Activated CD4-positive, alpha-beta memory T cell treated with anti-CD3 and anti-CD28 coated beads, Interleukin-2, amount 10 ng/mL, durations not matched to agents 7 days and 5 days (primary cell): ENCODE measurements at places on chromosomes 11 and 22. TPM values are rescaled to one million over a fixed set of nuclear protein-coding genes. Genes with fewer than 3 reads are reported as not detected.
A peak's percentile ranks its signal among the peaks of the same experiment; 100 is the strongest.

- peak overlapping the region; percentile 35 for H3K4me3 ChIP-seq
- H3K4me1 ChIP-seq: peaks cover 32% of the 10 kb centered on the region
- peaks cover 3% of the 10 kb centered on the region for H3K36me3 ChIP-seq
- no peak overlapping the region for H3K27ac ChIP-seq
- peak; percentile 80 for DNase-seq
These were observed 1.1 kb downstream of the CDC42EP1 start for GRCh38 chr22:37561212-37562048.

- no peak overlapping the region for H3K27ac ChIP-seq
- H3K4me1 ChIP-seq: peaks cover 25% of the 10 kb centered on the region
- peaks cover 70% of the 10 kb centered on the region for H3K36me3 ChIP-seq
- H3K4me3 ChIP-seq: no peak overlapping the region
- DNase-seq: no peak
These were observed 13.1 kb downstream of the TAF1D start for GRCh38 chr11:93727985-93728791.

DNA sequence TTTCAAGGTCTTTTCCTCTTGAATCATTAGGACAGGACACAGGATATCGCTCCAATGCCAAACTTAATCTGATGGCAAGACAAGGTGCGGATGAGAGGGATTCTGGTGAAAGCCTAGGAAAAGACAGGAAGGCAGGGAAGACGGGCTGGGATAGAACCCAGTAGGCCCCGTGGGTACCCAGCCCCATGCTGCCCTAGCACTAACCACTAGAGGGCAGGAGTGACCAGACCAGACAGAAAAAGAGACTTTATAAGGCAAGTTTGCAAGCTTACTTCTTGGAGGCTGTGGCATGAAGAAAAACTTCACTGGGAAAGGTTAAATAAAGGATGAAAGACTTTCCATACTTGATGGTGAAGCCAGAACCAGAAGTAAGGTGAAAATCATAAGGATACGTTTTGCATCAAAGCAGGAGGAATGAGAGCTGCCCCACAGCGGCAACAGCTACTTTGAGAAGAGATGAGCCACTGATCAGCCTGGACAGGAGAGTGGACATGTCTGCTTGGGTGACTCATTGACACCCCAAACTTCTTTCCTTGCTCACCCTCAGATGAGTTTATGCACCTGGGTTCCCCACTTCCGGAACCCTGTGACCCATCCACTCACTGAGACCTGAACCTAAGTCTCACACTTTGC, 39.8 kb downstream of the SYN3 start:
- DNase-seq: peak; percentile 35
- no peaks in the 10 kb centered on the region for H3K27me3 ChIP-seq
- no peaks in the 10 kb centered on the region for H3K36me3 ChIP-seq
- H3K27ac ChIP-seq: no peak overlapping the region
- no peak overlapping the region for H3K4me3 ChIP-seq

- H3K4me3 ChIP-seq: no peak overlapping the region
- no peaks in the 10 kb centered on the region for H3K4me1 ChIP-seq
- H3K27me3 ChIP-seq: peaks cover 17% of the 10 kb centered on the region
- no peaks in the 10 kb centered on the region for H3K36me3 ChIP-seq
- H3K27ac ChIP-seq: no peak overlapping the region
These were observed 64.7 kb upstream of the LMO2 start for GRCh38 chr11:33956611-33957010.

DNA sequence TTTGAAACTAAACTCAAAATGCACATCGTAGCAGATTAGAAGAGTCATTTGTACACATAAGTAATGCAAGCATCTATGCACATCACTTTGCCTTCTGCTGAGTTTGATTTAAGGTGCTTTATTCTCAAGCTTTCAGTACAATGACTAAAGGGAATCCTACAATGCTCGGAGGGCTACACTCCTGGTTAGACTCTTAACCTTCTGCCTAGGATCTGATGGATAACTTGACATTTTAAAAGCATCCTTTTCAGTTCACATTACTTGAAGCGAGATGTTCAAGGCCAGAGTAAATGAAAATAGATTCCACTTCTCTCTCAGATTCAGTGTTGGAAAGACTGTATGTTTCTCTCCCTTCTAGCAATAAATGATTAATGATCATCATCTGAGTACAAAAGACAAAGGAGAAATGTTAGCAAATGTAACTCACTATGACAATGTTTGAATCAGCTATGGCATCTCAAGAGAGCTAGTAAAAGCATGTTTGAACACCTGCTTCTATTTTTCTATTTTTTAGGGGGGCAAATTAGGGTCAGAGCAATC, 259.2 kb upstream of the ANO3 start:
- H3K27ac ChIP-seq: no peak overlapping the region
- no peaks in the 10 kb centered on the region for H3K27me3 ChIP-seq

GRCh38 chr22:45571089-45571488, 68.4 kb downstream of the FBLN1 start:
- no peak overlapping the region for H3K27ac ChIP-seq
- H3K27me3 ChIP-seq: peaks cover 16% of the 10 kb centered on the region
- no peak for DNase-seq
- H3K4me1 ChIP-seq: no peaks in the 10 kb centered on the region
- no peak overlapping the region for H3K4me3 ChIP-seq

- H3K4me3 ChIP-seq: no peak overlapping the region
- no peaks in the 10 kb centered on the region for H3K4me1 ChIP-seq
- DNase-seq: no peak
- no peaks in the 10 kb centered on the region for H3K36me3 ChIP-seq
- peaks cover 4% of the 10 kb centered on the region for H3K27me3 ChIP-seq
These were observed 31.3 kb upstream of the LRRC55 start for GRCh38 chr11:57150454-57150917.

- no peaks in the 10 kb centered on the region for H3K36me3 ChIP-seq
- no peaks in the 10 kb centered on the region for H3K4me1 ChIP-seq
- no peak overlapping the region for H3K4me3 ChIP-seq
- DNase-seq: no peak
These were observed 453.4 kb downstream of the NTM start for GRCh38 chr11:131823772-131824171.

GRCh38 chr11:113998574-113998973, 23.7 kb downstream of the HTR3A start:
- H3K36me3 ChIP-seq: no peaks in the 10 kb centered on the region
- H3K4me3 ChIP-seq: no peak overlapping the region
- DNase-seq: no peak
- no peaks in the 10 kb centered on the region for H3K4me1 ChIP-seq

DNA sequence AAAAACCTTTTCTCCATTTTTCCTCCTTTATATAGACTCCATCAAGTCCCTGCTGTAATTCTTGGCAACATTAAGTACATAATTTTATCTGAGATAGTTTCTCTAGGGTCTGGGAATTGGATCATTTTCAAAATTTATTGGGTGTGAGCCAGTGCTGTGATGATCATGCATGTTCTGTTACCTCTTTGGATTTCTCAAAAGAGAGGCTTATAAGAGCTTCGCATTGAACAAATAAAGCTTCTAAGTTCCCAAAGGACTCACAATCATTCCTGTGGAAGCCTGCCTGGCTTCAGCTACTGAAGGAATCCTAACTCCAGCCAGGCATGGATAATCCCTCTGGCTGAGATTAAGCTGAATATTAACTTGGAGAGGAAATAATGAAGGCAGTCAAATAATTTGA, 208.5 kb downstream of the RAB38 start:
- H3K27me3 ChIP-seq: no peaks in the 10 kb centered on the region
- H3K4me1 ChIP-seq: no peaks in the 10 kb centered on the region
- H3K36me3 ChIP-seq: no peaks in the 10 kb centered on the region
- no peak for DNase-seq
- H3K27ac ChIP-seq: no peak overlapping the region

- no peak for DNase-seq
- H3K4me3 ChIP-seq: no peak overlapping the region
- peaks cover 65% of the 10 kb centered on the region for H3K4me1 ChIP-seq
- H3K27me3 ChIP-seq: no peaks in the 10 kb centered on the region
- no peak overlapping the region for H3K27ac ChIP-seq
These were observed 5.3 kb downstream of the HNRNPUL2 start for GRCh38 chr11:62721994-62722393.

GRCh38 chr22:45529971-45530575, 27.4 kb downstream of the FBLN1 start:
- no peaks in the 10 kb centered on the region for H3K4me1 ChIP-seq
- H3K4me3 ChIP-seq: no peak overlapping the region
- no peak overlapping the region for H3K27ac ChIP-seq

DNA sequence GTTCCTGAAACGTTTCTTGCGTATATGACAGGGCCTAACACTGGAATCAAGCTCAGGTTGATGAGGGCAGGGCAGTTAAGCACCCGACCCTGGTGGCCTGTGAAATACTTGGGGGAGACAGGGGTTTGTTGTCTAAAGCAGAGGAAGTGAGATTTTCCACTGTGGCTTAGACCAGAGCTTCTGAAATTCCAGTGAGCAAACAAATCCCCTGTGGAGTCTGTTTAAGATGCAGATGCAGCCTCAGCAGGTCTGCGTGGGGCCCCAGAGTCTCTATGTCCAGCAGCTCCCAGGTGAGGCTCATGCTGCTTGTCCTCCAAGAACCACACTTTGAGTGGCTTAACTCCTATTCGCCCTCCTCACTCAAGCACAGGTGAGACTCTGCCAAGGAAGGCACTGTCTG, 39.1 kb upstream of the PRAME start:
- H3K4me3 ChIP-seq: no peak overlapping the region
- no peak for DNase-seq
- peaks cover 8% of the 10 kb centered on the region for H3K27me3 ChIP-seq
- H3K27ac ChIP-seq: no peak overlapping the region
- H3K36me3 ChIP-seq: no peaks in the 10 kb centered on the region
- H3K4me1 ChIP-seq: peaks cover 1% of the 10 kb centered on the region

GRCh38 chr11:9722893-9723292, 59.0 kb downstream of the SWAP70 start:
- H3K27me3 ChIP-seq: no peaks in the 10 kb centered on the region
- no peak overlapping the region for H3K4me3 ChIP-seq
- H3K4me1 ChIP-seq: peaks cover 12% of the 10 kb centered on the region
- H3K27ac ChIP-seq: no peak overlapping the region

GRCh38 chr22:29215012-29215860, 9.5 kb downstream of the EMID1 start:
- no peaks in the 10 kb centered on the region for H3K36me3 ChIP-seq
- DNase-seq: no peak
- H3K27me3 ChIP-seq: peaks cover 5% of the 10 kb centered on the region
- no peaks in the 10 kb centered on the region for H3K4me1 ChIP-seq

DNA sequence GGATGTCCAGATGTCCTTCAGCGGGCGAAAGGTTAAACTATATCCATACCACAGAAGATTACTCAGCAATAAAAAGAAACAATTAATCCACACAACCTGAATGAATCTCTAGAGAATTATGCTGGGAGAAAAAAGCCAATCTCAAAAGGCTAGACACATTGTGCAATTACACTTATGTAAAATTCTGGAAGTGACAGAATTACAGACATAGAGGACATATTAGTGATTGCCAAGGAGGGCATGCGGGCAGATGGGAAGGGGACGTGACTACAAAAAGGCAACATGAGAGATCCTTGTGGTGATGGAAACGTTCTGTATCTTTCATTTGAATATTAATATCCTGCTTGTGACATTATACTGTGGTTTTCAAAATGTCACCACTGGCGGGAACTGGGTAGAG, 103.5 kb upstream of the BMAL1 start:
- H3K4me1 ChIP-seq: no peaks in the 10 kb centered on the region
- H3K4me3 ChIP-seq: no peak overlapping the region
- H3K36me3 ChIP-seq: no peaks in the 10 kb centered on the region
- no peak overlapping the region for H3K27ac ChIP-seq

GRCh38 chr11:30741039-30741550, 154.9 kb upstream of the MPPED2 start:
- H3K36me3 ChIP-seq: no peaks in the 10 kb centered on the region
- DNase-seq: no peak
- no peaks in the 10 kb centered on the region for H3K4me1 ChIP-seq
- no peaks in the 10 kb centered on the region for H3K27me3 ChIP-seq

GRCh38 chr22:49872347-49872746, 18.7 kb downstream of the ZBED4 start:
- H3K4me1 ChIP-seq: peaks cover 43% of the 10 kb centered on the region
- no peaks in the 10 kb centered on the region for H3K27me3 ChIP-seq
- H3K4me3 ChIP-seq: no peak overlapping the region

- no peak for DNase-seq
- H3K4me1 ChIP-seq: peaks cover 77% of the 10 kb centered on the region
- peak overlapping the region; percentile 74 for H3K27ac ChIP-seq
- peak overlapping the region; percentile 21 for H3K4me3 ChIP-seq
- no peaks in the 10 kb centered on the region for H3K27me3 ChIP-seq
- peaks cover 78% of the 10 kb centered on the region for H3K36me3 ChIP-seq
These were observed 3.7 kb downstream of the TMEM123 start for GRCh38 chr11:102448869-102449224.

DNA sequence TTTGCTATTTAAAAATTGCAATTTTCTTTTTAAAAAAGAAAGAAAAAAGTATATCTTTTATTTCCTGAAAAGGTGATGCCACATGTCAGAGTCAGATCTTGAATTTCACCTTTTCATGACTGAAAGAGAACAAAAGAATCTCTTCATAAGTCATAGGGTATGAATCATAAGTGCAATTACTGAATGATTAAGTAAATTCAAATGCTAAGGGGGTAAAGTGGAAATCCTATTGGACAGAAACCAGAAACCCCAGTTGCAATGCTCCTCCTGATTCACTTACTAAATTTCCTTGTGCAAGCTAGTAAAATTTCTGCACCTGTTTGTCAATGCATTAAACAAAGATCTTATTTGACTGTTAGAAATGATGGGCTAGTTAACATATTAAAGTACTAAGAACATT, 8.2 kb upstream of the PRRG4 start:
- H3K27me3 ChIP-seq: peaks cover 4% of the 10 kb centered on the region
- H3K4me1 ChIP-seq: peaks cover 14% of the 10 kb centered on the region
- DNase-seq: no peak
- no peaks in the 10 kb centered on the region for H3K36me3 ChIP-seq
- H3K4me3 ChIP-seq: no peak overlapping the region

GRCh38 chr22:48584170-48584569, 1243.5 kb downstream of the BRD1 start:
- H3K4me1 ChIP-seq: no peaks in the 10 kb centered on the region
- no peak overlapping the region for H3K4me3 ChIP-seq
- H3K27me3 ChIP-seq: no peaks in the 10 kb centered on the region
- DNase-seq: no peak

Gene MRGPRF
- total RNA-seq: not detected

Gene BMAL1
- 41.0 TPM for total RNA-seq

Gene MYEOV
- total RNA-seq: not detected

Gene MMP1
- total RNA-seq: not detected

Gene CRYBA4
- total RNA-seq: not detected

Gene OR51B5
- not detected for total RNA-seq

Gene PLET1
- not detected for total RNA-seq

Gene NXPE4
- not detected for total RNA-seq

Gene TENM4
- total RNA-seq: not detected

Gene MUC5AC
- not detected for total RNA-seq

Gene BBS1
- 16.8 TPM for total RNA-seq

Gene GRK3
- 25.5 TPM for total RNA-seq

Gene CCDC86
- total RNA-seq: 16.5 TPM
